ENCODE measurements at places on chromosomes 2 and 18.

DNA sequence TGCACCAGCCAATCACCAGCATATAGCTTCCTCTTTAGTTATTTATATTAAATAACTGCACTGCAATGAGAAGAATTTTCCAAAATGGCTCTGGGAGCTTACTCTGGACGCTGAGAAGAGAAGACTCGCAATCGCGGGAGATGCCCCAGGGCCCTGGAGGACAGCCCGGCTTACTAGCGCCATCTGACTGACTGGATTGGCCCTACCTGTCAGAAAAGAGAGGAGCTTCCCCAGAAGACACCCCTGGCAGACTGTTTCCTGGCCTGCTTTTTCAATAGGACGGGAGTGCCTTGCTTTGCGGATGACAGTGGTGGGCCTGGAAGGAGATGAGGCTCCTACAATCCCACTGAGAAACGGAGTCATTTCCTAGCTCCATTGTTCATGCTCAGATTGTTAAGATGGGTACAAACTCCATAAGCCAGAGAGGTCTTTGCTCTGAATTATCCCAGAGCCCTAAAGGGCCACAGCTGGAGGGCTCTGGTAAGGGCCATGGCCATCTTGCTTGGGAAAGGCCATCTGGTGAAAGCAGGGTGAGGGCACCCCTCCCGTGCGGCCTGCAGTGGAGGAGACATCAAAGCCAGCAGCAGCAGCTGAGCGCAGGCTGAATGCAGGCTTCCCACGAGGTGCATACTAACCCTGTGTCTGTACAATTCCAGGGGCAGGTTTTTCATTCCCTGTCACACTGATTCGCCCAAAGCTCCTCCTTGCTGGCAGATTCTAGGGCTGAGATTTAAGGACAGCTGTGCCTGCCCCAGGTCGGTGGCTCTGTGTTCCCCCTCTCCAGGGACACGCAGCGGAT, 92.1 kb downstream of the GALR1 start:
- H3K36me3 ChIP-seq = no peaks in the 10 kb centered on the region
- DNase-seq = no peak
- H3K27me3 ChIP-seq = peaks cover 20% of the 10 kb centered on the region
- H3K4me3 ChIP-seq = no peak overlapping the region
- H3K4me1 ChIP-seq = no peaks in the 10 kb centered on the region
- no peak overlapping the region for H3K27ac ChIP-seq

DNA sequence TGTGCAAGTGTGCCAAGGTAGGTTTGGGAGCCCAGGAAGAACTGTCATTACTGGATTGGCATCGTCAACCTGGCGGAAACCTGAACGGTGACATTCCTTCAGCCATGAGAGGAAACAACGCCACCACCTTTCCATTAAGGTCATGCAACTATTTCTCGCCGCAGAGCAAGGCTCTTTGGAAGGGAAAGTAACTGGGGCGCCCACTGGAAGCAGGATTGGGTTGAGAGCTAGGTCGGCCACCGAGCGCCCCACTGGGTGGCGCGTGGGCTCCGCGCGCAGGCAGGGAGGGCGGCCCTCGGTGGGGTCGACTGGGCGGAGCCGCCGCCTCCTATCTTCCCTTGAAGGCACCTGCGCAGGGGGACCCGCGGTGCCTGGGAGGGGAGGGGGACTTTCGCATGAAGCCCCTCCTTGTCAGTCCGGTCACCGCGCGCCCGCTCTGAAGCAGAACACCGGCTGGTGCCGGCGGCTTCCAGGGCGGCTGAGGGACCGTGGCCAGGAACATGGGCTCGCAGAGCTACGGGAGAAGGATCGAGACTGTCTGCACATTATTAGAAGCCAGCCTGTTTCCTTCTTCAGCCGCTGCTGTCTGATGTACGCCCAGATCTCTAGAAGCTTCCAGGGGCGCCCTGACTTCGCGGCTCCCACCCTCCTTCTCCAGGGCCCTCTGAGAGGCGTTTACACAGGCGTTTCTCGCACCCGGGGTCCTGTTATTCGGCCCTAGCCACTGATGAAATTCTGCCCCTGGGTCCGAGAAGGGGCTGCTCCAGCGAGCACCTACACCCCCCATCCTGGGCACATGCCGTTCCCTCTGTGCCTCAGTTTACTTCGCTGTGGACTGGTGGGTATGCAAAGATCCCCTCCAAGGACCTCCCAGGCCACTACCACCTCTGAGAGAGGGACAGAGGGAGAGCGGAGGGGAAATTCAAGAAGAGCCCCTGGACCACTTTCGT, 27.3 kb upstream of the MAL start:
- no peak overlapping the region for H3K4me3 ChIP-seq
- DNase-seq = no peak
- H3K27me3 ChIP-seq = peaks cover 31% of the 10 kb centered on the region
- H3K4me1 ChIP-seq = no peaks in the 10 kb centered on the region
- H3K36me3 ChIP-seq = no peaks in the 10 kb centered on the region

DNA sequence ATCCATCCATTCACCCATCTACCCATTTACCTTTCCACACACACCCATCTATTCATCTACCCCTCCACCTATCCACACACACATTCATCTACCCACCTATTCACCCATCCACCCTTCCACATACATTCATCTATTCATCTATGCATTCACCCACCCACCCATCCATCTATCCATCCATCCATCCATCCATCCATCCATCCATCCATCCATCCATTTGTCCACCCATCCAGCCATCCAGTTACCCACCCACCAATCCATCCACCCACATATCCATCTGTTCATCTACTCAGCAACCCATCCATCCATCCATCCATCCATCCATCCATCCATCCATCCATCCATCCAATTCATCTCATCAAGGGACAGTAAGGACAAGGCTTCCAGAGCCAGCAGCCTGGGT, 74.0 kb downstream of the INHBB start:
- H3K4me1 ChIP-seq = no peaks in the 10 kb centered on the region
- H3K36me3 ChIP-seq = no peaks in the 10 kb centered on the region
- H3K4me3 ChIP-seq = no peak overlapping the region
- peaks cover 5% of the 10 kb centered on the region for H3K27me3 ChIP-seq
- no peak for DNase-seq

GRCh38 chr18:45412577-45412976, 202.7 kb upstream of the SLC14A2 start:
- H3K4me3 ChIP-seq = no peak overlapping the region
- no peak overlapping the region for H3K27ac ChIP-seq
- H3K27me3 ChIP-seq = peaks cover 2% of the 10 kb centered on the region
- H3K4me1 ChIP-seq = no peaks in the 10 kb centered on the region
- DNase-seq = no peak

GRCh38 chr2:230721712-230722111, 9.1 kb downstream of the CAB39 start:
- H3K27me3 ChIP-seq = no peaks in the 10 kb centered on the region
- H3K4me3 ChIP-seq = peak overlapping the region; percentile 7
- H3K4me1 ChIP-seq = peaks cover 74% of the 10 kb centered on the region
- peak overlapping the region; percentile 67 for H3K27ac ChIP-seq

- DNase-seq = no peak
- no peak overlapping the region for H3K4me3 ChIP-seq
- H3K4me1 ChIP-seq = peaks cover 10% of the 10 kb centered on the region
- H3K27ac ChIP-seq = no peak overlapping the region
- H3K27me3 ChIP-seq = peaks cover 44% of the 10 kb centered on the region
- no peaks in the 10 kb centered on the region for H3K36me3 ChIP-seq
Measured at GRCh38 chr2:38442643-38443541, 65.8 kb upstream of the ATL2 start.

- H3K36me3 ChIP-seq = no peaks in the 10 kb centered on the region
- H3K4me1 ChIP-seq = peaks cover 10% of the 10 kb centered on the region
- no peak overlapping the region for H3K27ac ChIP-seq
- H3K4me3 ChIP-seq = no peak overlapping the region
Measured at GRCh38 chr2:110789706-110790105, 57.3 kb downstream of the ACOXL start.

DNA sequence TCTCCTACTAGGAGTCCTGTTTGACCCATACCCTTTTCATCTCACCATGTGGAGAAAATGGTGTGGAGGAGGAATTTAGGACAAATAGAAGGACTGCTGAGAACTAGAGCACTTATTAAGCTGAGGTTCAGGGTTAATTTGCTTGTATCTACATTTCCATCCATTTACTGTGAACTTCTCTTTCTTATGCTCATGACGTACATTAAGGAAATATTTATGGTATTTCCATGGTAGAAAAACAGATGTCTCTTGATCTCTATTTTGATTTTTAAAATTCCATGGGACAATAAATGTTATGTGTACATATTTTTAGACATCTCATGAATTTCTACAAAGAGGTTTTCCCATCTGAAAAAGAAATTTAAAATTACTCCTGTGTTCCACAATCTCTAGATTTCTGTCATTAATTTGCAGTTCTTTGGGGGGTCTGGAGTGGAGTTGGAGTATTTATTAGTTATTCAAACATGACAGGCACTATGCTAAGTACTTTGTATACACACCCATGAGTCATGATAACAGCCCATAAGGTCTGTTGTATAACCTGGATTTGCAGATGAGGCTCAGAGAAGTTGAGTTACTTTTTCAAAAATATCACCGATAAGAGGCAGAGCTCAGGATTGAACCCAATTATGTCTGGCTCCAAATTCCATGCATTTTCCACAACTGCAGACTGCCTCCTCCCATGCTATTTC, 112.6 kb downstream of the COPS8 start:
- H3K4me1 ChIP-seq = no peaks in the 10 kb centered on the region
- no peak overlapping the region for H3K4me3 ChIP-seq
- no peak overlapping the region for H3K27ac ChIP-seq
- H3K36me3 ChIP-seq = no peaks in the 10 kb centered on the region

DNA sequence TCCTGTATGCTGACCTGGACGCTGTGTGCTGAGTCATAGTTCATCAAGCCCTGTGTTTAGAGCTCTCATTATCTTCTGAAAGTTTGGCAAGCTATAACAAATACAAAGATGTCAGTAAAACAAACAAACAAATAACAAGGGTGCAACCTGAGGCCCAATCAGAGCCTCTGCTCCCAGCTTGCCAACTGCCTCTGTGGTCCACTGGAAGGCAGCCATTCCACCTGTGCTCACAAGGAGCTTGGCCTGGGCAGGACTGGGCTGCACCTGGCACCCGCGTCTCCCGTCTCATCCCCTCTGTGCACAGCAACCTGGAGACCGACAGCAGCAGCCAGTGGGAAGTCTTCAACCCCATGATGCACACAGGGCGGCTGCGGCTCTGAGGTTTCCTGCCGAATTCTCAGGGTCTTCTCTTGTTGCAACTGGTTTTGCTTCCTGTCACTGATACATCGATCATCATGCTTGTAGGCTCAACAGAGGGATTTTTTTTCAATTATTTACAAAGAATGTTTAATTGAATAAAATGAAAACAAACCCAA, 97.8 kb downstream of the TMEM18 start:
- peaks cover 10% of the 10 kb centered on the region for H3K27me3 ChIP-seq
- no peak overlapping the region for H3K27ac ChIP-seq
- DNase-seq = no peak
- peaks cover 4% of the 10 kb centered on the region for H3K36me3 ChIP-seq
- no peaks in the 10 kb centered on the region for H3K4me1 ChIP-seq

DNA sequence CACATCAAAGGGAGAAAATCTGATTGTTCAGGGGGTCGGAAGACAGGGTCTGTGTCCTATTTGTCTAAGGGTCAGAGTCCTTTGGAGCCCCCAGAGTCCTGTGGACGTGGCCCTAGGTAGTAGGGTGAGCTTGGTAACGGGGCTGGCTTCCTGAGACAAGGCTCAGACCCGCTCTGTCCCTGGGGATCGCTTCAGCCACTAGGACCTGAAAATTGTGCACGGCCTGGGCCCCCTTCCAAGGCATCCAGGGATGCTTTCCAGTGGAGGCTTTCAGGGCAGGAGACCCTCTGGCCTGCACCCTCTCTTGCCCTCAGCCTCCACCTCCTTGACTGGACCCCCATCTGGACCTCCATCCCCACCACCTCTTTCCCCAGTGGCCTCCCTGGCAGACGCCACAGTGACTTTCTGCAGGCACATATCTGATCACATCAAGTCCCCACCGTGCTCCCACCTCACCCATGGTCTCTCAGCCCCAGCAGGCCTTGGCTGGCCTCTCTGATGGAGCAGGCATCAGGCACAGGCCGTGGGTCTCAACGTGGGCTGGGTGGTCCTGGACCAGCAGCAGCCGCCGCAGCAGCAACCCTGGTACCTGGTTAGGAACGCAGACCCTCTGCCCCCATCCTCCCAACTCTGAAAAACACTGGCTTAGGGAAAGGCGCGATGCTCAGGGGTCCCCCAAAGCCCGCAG, 3.8 kb downstream of the PROC start:
- H3K36me3 ChIP-seq = no peaks in the 10 kb centered on the region
- no peak overlapping the region for H3K27ac ChIP-seq
- H3K4me1 ChIP-seq = peaks cover 15% of the 10 kb centered on the region
- peaks cover 44% of the 10 kb centered on the region for H3K27me3 ChIP-seq
- no peak for DNase-seq
- no peak overlapping the region for H3K4me3 ChIP-seq

DNA sequence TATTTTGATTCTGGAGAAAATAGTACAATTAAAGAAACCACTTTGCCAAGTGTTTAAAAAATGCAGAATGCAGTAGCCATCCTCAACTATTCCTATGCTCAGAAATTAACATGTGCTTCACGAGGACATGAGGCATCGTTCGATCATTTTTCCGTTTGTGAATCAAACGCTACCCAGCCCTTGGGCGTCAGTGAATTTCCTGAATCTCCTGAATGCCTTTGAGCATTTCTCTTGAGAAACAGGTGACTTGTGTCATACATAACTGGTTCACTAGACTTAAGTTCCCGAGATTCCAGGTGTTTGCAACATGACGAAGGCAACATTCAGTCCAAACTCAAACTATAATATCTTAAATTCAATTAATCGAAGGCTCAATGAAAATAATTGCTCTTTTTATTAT, 110.0 kb upstream of the ALKAL2 start:
- no peak for DNase-seq
- no peak overlapping the region for H3K27ac ChIP-seq
- H3K36me3 ChIP-seq = peaks cover under 1% of the 10 kb centered on the region
- H3K4me1 ChIP-seq = peaks cover 16% of the 10 kb centered on the region
- no peak overlapping the region for H3K4me3 ChIP-seq

DNA sequence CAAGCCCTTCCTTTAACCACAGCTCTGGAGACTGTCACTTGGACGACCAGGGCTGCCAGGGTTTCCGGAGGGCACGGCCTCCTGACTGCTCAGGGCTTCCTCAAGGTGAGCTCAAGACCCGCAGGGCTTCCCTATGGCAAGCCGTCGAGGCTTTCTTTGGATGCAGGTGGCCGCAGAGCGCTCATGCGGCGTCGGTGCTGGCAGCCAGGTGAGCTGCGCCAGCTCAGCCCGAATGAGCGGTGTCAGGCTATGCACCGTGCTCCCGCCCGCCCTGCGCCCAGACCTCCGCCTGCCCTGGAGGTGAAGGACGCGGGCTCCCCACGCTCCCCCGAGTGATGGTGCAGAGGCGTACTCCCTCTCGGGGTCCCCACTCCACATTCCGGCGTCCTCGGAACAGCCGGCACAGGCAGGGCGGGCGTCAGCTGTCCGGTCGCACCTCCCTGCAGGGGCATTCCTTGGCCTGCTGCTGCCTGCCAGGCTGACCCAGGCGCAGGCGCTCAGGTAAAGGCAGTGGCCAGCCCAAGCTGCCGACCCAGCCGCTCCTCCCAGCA, 20.8 kb upstream of the TUBB6 start:
- H3K4me3 ChIP-seq = no peak overlapping the region
- no peak for DNase-seq
- no peak overlapping the region for H3K27ac ChIP-seq

- no peak overlapping the region for H3K4me3 ChIP-seq
- DNase-seq = no peak
- H3K4me1 ChIP-seq = no peaks in the 10 kb centered on the region
- peaks cover 33% of the 10 kb centered on the region for H3K36me3 ChIP-seq
Measured at GRCh38 chr2:6975988-6976387, 58.8 kb downstream of the RNF144A start.

- no peaks in the 10 kb centered on the region for H3K36me3 ChIP-seq
- no peak overlapping the region for H3K27ac ChIP-seq
- H3K4me3 ChIP-seq = no peak overlapping the region
- no peak for DNase-seq
Measured at GRCh38 chr2:189421644-189422043, 19.6 kb upstream of the WDR75 start.
